ENCODE measurements at places on chromosomes 7 and 10. TPM values are rescaled to one million over a fixed set of nuclear protein-coding genes. Genes with fewer than 3 reads are reported as not detected.

CNTNAP2 gene
- polyA plus RNA-seq: 27.2 TPM

ANKRD61 gene
- 1.4 TPM for polyA plus RNA-seq

PAX4 gene
- not detected for polyA plus RNA-seq

ZNF365 gene
- 0.30 TPM for polyA plus RNA-seq

DNA sequence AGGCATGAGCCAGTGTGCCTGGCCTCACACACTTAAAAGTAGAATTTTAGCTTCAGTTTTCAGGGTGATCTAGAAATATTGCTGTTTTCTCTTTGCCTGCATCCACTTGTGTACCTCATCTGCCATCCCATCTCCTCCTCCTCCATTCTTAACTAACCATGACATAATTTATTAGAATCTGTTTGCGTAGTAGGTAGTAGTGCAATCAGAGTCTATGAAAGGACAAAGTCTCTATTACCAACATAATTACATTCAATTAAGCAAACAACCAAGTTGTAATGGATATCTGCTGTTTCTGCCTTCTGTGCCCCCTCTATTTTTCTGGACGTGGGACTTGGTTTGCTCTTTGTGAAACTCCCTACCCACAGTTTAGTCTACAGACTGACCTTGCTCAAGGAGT is 72.9 kb downstream of the CDK14 start:
- no peak for DNase-seq

DNA sequence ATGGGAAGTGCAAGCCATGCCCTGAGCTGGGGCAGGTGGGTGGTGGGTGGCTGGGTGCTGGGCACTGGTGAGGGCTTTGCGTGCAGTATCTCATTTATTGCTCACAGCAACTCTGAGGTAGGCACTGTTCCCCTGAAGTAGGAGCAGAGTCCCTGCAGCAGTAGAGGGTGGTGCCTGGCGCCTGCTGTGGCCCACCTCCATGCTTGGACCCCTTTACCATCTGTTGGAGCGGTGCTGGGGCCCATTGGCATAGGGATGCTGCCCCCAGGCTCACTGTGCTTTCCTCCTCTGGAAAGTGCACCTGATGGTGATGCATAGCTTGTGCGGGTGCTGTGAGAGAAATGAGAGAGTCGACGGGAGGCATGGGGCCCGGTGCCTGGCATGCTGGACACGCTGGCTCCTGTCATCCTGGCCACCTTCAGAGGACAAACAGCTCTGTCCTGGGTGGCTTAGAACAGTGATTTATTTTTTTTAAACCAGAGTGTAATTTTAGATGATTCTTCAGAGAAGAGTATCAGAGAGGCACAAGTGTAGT is 10.4 kb downstream of the SFRP5 start:
- DNase-seq: no peak

- no peak for DNase-seq
These were observed 6.7 kb upstream of the EN2 start for GRCh38 chr7:155450970-155451801.

GRCh38 chr10:131769571-131770410 is 131.0 kb upstream of the PPP2R2D start:
- DNase-seq: no peak

GRCh38 chr7:121406461-121406860 is 10.4 kb upstream of the FAM3C start:
- no peak for DNase-seq

GRCh38 chr7:100465702-100466311 is 1.7 kb upstream of the SPACDR start:
- no peak for DNase-seq

DNA sequence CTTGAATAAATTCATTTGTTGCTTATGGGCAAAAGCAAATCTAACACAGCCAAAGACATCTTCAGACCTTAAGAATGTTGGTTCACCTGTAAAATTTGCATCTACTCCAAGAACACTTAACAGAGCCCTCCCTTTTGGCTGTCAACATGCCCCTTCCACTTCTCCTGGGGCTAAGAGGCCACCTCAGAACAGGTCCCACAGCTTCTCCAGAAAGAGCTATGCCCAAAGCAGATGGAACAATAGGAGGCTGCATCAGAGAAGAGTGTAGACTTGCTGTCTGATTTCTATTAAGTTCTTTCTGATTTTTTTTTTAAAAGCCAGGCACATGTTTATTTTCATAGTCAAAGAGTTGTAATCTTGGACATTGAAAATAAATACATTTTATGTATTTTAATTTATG is 26.1 kb upstream of the TRIL start:
- no peak for DNase-seq

GRCh38 chr7:98399890-98400541 is 874 bp downstream of the BAIAP2L1 start:
- DNase-seq: no peak

DNA sequence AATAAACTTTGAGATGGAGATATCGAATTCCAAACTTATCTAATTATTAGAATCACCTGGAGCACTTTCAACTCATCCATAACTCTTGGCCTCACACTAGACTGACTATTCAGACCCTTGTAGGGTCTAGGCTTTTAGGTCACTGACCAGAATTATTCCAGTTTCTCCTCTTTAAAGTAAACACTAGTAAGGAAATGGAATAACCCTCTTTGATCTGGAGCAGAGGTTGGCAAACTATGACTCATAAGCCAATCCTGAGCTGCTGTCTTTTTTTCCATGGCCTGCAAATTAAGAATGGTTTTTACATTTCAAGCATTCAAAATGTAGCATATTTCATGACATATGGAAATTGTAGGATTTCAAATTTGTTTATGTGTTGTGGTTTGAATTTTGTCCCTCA is 1601.9 kb downstream of the REEP3 start:
- DNase-seq: no peak
